Stimulated activated CD4-positive, alpha-beta T cell treated with anti-CD3 and anti-CD28 coated beads, TNF-alpha, amount 100 ng/mL, for 48 hours (primary cell): ENCODE measurements at places on chromosomes 6 and 20.

DNA sequence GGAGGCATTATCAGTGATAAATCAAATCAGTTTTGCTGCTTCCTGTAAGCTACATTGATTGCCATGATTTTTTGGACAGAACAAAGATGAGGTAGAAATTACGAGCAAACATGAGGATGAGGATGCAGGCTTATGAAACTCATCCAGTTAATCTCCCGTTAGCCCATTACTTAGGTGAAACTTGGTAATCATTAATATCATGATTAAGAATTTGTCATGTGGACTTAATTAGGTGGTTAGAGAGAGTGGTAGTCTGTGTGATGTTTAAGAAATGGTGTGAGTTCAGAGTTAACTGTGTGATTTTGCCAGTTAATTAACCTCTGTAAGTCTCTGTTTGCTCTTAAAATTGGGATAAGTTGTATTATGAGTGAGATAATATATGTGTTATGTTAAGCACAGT is 62.0 kb downstream of the TSPYL4 start:
- DNase-seq: no peak

DNA sequence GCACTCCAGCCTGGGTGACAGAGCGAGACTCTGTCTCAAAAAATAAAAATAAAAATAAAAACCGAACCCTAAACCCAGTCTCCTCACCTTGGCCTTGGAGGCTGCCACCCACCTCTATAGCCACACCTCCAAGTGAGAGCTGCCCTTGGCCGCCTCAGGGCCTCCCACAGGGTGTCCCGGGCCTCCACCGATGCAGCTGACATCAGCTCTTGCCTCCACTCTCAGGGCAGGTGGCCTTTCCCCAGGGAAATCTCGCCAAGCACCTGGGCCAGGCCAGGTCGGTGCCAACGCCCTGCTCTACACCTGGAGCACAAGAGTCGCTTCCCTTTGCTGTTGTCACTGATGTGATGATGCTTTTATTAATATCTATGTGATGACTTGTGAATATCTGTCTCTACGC is 8.9 kb upstream of the MYL9 start:
- DNase-seq: no peak

- no peak for DNase-seq
Observed at GRCh38 chr6:134162932-134163331, 110.5 kb upstream of the SLC2A12 start.

DNA sequence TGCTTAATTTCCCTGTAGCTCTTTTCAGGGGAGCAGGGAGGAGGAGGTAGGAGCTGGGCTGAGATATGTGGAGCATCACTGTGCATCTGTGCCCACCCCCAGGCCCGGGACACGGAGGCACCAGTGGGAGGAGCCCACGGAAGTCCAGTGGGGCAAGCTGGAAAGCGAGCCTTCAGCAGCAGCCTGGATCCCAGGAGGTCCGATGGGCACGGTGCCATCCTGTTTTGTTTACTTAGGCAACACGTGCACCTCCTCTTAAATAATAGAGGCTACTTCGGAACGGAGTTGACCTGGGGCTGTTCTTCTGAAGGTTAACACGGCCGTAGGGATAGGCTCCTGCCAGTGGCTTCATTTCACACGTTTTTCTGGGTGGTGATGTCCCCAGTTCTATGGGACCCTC is 51.6 kb downstream of the CDH4 start:
- no peak for DNase-seq

GRCh38 chr6:40923326-40923725 is 115.7 kb downstream of the UNC5CL start:
- no peak for DNase-seq

- DNase-seq: no peak
Observed at GRCh38 chr6:150672800-150673199, 73.1 kb downstream of the PLEKHG1 start.

DNA sequence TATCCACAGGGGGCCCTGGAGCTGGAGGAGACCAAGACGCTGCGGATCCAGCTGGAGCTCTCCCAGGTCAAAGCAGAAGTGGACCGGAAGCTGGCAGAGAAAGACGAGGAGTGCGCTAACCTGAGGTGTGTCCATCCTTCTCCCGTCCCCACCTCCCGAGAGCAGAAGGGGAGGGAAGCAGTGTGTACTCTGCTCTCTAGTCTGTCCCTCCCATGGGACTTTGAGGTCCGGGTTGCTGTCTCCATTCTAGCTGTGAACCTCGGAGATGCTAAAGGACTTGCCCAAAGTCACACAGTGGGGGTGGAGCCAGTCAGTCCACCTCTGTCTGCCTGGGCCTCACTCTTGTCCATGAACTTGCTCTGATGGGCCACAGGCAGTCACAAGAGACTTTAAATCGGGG is 44.1 kb downstream of the MYH7B start:
- no peak for DNase-seq

- no peak for DNase-seq
Observed at GRCh38 chr6:136525586-136526195, 24.5 kb downstream of the MAP7 start.

DNA sequence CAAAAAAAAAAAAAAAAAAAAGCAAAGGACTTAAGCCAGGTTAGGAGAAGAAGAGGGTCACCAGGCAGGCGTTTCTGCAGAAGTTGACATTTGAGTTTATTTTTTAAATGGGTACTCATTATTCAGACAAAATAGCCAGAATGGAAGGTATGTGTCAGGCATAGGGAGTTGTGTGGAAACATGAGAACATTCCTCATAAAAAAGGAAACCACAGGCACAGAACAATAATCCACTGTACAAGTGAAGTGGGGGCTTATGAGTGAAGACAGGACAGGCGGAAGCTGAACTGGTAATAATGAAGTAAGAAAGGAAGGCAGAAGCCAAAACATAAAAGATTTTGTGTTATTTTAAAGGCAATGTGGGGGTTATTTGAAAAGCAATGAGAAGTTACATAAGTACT is 104.6 kb downstream of the EPB41L2 start:
- no peak for DNase-seq

- DNase-seq: no peak
Observed at GRCh38 chr6:125913864-125914351, 42.7 kb upstream of the HINT3 start.

- DNase-seq: no peak
Observed at GRCh38 chr20:40464731-40465208, 224.3 kb downstream of the MAFB start.

DNA sequence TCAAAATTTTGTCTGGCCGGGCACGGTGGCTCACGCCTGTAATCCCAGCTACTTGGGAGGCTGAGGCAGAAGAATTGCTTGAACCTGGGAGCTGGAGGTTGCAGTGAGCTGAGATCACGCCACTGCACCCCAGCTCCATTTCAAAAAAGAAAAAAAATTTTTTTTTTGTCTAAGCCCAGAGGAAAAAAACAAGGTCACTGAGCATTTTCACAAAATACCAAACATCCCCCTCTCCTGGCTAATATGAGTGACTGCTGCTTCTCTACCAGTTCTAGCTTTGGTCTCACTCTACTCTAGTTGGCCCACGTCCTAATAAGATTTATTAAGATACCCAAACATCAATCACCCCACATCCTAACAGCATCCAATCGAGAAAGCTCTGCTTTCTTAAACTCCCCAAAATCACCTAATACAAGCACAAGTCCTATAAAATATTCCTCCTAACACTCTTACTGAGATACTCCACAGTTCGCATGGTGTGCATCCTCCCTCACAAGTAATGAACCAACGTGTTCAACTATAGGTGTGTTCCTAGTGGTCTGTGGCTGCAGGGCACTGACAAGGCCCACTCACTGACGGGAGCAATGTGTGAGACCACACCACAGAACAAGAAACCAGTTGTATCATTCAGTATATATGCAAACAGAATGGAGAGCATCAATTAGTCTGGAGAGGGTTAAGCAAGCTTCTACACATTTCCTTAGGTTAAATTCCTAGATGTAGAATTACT is 64.2 kb downstream of the FKBP5 start:
- no peak for DNase-seq

DNA sequence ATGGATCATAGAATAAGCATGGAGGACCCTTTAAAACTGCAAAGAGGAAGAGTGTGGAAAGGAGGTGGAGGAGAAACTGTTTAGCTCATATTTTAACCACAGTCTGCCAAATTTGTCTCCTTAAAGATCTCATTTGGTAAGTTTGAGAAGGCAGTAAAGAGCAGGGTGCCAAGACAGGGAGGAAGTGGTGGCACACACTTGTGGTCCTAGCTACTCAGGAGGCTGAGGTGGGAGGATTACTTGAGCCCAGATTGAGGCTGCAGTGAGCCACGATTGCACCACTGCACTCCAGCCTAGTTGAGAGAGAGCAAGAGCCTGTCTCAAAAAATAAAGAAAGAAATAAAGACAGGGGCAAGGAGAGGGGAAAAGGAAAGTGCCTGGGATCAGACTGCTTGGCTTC is 16.8 kb upstream of the DCBLD1 start:
- no peak for DNase-seq

DNA sequence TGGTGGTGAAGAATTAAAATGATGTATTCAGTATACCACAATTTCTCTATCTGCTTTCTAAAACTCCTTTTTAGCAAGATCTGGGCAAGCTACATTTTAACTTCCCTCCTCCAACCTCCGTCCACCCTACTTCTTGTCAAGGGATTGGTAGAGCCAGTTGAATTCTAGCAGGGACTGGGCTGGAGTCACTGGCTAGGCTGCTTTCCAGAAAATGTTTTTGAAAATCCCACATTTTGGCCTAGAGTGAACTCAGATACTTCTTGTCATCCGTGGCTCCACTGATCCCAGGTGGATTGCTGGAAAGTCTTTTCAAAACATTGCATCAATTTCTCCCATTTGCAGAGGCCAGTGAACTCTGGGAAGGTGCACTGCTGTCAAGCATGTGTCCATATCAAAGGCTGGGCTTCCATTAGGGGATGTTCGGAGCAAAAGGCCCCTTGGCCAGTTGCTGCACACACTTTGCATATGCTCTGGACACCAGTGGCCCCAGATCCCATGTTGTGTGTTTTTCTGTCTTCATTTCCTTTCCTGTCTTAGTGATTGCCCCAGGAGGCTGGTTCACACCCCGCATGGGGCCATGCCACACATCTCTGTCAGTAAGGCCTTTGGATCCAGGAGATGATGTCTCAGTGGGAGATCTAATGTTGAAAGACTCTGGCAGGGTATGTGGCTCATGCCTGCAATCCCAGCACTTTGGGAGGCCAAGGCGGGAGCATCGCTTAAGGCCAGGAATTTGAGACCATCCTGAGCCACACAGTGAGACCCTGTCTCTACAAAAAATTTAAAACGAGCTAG is 11.3 kb upstream of the KCNK16 start:
- no peak for DNase-seq

GRCh38 chr6:103273048-103273447 is 1586.7 kb downstream of the HACE1 start:
- DNase-seq: no peak

- DNase-seq: no peak
Observed at GRCh38 chr20:23200413-23200812, 114.3 kb upstream of the CD93 start.

- DNase-seq: no peak
Observed at GRCh38 chr20:6868861-6869260, 101.4 kb downstream of the BMP2 start.
